SIG-M5 (cell line): ENCODE measurements at places on chromosomes 7 and 10.

DNA sequence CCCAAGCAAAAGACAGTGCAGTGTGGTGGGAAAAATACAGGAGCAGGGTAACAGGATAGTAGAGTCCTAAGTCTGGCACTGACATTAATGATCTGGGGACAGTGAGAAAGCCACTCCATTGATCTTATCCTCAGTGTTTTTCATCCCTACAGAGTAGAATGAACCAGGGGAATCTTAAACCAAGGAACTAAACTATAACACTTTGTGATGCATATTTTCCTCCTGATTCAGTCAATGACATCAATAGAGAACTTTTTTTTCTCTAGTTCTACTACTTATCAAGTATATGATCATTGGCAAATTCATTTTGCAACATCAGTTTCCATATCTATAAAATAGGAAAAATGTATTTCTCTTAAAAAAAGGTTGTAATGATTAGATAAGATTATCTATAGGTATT lies 151.1 kb downstream of the TMEM26 start:
- DNase-seq = no peak

- no peak for DNase-seq
These were observed 86.7 kb downstream of the MDFIC start for GRCh38 chr7:115008465-115009114.

DNA sequence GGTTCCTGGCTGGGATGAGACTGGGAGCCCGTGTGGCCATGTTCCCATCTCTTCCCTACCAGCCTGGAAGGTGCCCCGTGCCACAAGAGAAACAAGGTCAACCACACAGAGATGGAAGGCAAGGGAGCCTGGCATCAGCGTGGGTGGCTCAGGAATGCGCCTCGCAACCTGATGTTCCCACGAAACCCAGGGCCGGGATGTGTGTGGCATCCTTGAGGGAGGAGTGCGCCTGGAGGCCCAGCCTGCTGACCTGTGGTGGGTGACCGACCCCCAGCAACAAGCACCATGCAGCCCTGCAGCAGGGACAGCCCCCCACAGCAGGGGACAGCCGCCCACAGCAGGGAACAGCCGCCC lies 267.2 kb downstream of the ELFN1 start:
- no peak for DNase-seq

GRCh38 chr7:12638851-12639456 lies 48.5 kb upstream of the ARL4A start:
- no peak for DNase-seq

DNA sequence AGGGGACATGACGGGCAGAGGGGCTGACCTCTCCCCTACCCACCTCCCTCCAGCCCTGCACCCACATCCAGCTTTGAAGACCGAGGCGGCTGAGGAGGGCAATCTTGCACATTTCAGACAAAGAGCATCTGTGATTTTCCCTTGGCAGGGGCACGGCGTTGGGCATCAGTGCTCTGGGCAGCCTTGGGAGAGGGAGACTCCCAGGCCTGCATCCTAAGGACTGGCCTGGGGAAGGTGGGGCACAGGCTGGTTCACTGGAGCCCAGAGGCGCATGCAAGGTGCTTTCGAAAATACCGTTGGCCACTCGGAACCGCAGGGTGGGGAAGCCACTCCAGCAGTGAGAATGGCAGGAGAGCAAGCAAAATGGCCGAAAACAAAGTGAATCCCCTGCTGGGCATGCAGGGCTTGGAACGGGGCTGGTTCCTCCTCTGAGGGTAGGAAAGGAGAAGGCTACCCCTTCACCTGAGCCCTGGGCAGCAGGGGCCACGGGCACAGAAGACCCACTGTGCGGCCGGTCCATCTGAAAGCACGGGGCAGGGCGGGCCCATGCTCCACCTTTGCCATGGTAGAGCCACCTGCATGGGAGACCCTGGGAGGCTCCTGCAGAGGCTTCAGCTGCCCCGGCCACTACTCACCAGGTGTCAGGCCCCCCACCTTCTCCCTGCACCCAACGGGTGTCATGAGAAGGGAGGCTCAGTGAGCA lies 49.8 kb downstream of the EBF3 start:
- no peak for DNase-seq

DNA sequence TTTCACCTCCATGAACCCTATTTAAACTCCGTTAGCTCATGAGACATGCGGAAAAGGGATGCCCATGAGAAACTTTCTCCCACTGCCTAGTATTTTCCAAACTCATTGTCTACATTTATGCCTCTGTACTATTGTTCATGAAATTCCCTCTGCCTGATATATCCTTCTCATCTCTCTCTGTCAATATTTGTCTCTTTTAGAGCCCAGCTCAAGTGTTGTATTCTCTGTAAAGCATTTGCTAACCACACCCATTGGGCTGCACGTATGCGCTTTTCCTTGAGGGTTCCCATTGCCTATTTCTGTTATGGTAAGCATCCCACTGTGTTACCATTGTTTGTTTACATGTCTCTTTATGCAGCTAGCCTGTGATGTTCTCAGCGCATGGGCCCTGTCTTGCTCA lies 211.4 kb downstream of the MDFIC start:
- no peak for DNase-seq

DNA sequence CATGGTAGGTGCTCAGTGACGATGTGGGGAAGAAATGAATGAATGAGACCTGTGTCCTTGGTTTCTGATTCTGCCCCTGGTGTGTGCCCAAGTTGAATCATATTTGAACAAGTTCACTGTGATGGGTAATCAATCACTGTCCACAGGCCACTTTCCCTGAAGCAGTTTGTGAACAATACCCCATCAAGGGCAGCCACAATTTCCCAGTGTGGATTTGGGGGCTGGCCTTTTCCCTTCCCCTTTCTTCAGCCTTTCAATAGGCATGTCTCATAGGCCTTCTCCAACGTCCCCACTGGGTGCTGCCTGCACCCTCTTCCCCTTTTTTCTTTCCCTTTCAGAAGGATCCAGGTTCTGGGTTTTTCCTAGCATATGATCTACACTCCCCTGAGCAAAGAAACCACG lies 64.7 kb downstream of the CREB5 start:
- DNase-seq = no peak

DNA sequence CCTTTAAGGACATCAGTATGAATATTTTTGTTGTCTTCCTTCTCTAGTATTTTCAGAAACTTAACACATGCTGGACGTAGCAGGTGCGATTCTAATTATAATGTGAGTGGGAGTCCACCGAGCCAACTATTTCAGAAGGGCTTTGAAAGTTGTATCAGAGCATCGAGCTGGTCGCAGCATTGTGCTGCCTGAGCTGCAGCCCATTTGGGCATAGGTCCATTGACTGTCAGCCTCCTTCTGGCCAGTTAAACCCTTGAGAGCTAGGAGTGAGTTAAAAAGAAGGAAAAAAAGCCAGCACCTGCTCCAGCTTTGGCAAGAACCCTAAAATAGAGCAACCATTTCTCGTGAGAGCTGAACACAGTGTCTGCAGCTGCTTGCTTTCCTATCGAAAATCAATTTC lies 47.8 kb downstream of the SLC35G1 start:
- DNase-seq = no peak

DNA sequence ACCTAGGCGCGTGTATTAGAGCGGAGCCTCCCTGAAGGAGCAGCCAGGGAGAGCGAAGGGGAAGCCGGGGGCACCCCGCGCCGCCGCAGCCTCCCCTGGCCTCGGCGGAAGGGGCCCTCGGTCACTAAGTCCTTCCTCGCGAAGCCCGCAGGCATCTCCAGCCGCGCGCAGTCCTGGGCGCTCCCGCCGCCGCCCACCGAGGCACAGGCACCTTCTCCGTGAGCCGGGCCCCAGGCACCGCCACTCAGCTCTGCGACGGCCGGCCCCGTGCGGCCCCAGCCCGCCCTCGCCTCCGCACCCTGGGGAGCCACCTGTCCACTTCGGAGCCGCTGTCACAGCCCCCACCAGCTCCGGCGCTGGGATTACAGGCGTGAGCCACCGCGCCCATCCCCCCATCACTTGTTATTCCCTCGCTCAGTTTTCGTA lies 80.8 kb downstream of the ZNF467 start:
- DNase-seq = no peak

- no peak for DNase-seq
These were observed 7.0 kb downstream of the RHOBTB1 start for GRCh38 chr10:60937022-60937421.
